Stimulated activated CD4-positive, alpha-beta T cell treated with anti-CD3 and anti-CD28 coated beads, Interleukin-15, amount 100 ng/mL, for 1 hour (primary cell): ENCODE measurements at places on chromosomes 5 and 9.
A peak's percentile ranks its signal among the peaks of the same experiment; 100 is the strongest.

- no peak for DNase-seq
Observed at GRCh38 chr5:18325431-18325830, 691.2 kb downstream of the TAF11L14 start.

GRCh38 chr5:137487600-137487999 is 11.5 kb downstream of the SPOCK1 start:
- DNase-seq = no peak

DNA sequence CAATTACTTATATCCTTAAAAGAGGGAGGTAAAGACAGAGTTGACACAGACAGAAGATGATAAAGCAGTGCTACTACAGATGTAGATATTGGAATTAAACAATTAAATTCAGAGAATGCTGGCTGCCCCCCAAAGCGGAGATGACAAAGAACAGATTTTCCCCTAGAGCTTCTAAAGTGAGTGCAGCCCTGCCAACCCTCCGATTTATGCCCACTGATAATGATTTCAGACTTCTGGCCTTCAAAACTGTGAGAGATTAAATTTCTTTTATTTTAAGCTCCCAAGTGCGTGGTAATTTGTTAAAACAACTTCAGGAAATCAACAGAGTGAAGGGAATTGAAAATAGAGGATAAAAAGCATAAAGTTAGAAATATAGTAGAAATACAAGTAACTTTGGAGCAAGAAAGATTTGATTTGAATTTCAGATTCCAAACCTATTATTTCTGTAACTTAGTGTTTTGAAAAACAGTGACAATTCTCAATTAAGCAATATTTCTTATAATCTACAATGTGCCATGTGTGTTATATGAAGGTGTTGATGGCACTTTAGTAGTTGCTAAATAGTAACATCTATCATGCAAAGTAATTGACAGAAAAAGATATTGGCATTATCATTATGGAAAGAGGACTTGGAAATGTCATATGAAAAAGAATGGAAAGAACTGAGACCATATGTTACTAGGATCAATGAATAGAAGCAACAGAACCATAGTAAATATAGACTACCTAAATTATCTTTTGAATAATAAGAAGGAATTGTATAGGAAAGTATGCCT is 946.4 kb upstream of the PTPRD start:
- no peak for DNase-seq

DNA sequence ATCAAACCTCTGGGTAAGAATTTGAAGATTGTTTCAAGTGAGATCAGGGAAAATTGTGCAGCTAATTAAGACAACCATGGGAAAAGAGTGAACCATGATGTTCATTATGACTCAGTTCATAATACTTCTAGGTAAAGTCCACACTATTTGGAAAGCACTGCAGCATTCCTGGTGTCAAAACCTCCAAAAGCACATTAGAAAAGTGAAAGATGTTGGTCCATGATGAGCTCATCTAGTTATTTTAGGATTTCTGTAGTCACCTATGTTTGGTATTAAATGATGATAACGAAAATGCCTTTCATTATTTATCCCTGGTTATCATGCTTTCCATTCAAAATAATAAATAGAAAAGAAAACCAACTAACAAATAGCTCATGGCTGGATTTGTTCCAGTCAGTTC is 49.1 kb downstream of the PTCD2 start:
- DNase-seq = no peak

DNA sequence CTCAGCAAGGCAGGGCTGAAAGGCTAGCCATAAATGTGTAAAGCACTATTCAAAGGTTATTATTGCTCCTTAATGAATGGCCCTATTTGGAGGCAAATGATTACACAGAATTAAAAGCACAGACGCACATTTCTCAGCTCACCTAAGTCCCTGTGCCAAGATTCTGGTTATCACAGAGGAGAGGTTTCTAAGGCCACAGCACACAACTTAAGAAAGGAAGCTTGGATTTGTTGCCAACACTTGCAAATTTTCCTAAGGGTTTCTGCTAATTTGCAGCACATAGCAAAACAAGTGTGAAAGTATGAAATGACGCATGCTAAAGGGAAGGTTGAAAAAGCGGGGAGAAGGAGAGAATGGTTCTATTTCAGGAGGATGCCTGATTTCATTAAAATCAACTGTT is 834.1 kb upstream of the C9orf72 start:
- no peak for DNase-seq

GRCh38 chr9:27967210-27967609 is 393.9 kb upstream of the C9orf72 start:
- no peak for DNase-seq

DNA sequence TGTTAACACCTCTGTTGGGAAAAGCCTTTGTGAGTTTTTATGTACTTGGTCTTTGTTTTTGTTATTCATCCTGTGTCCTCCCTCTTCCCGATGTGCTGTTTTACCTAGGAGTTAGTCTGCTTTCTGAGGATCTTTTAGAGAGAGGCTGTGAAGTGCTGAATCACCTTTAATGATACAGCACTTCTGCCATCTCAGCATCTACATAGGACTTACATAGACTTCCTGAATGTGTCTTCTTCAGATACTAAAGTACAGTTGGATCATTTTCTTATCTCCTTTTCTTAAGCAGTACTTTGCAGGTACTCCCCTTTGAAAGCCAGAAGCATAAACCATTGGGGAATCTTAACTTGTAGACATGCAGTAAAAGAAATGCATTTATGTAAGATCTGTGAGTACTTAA is 31.5 kb downstream of the OTULIN start:
- no peak for DNase-seq

- no peak for DNase-seq
Observed at GRCh38 chr5:115684513-115685037, 58.7 kb upstream of the TMED7 start.

GRCh38 chr9:125655691-125656410 is 51.2 kb downstream of the MAPKAP1 start:
- no peak for DNase-seq

GRCh38 chr5:78765756-78766411 is 117.3 kb upstream of the LHFPL2 start:
- no peak for DNase-seq

- no peak for DNase-seq
Observed at GRCh38 chr5:150347451-150347850, 10.0 kb upstream of the TCOF1 start.

- no peak for DNase-seq
Observed at GRCh38 chr5:87278590-87279100, 11.0 kb downstream of the RASA1 start.

DNA sequence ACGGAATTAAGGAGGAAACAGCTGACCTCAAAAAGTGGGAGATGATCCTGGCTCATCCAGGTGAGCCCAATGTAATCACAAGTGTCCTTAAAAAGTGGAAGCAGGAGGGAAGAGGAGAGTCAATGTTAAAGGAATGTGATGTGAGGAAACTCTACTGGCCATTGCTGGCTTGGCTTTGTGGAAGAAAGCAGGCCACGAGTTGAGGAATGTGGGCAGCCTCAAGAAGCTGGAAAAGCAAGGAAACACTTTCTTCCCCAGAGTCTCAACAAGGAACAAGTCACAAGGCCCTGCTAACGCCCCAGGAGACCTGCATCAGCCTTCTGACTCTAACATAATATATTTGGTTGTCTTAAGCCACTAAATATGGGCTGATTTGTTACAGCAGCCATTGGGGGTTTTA is 252.8 kb downstream of the PSAT1 start:
- no peak for DNase-seq

- no peak for DNase-seq
Observed at GRCh38 chr5:95283761-95284571, 928 bp downstream of the MCTP1 start.

DNA sequence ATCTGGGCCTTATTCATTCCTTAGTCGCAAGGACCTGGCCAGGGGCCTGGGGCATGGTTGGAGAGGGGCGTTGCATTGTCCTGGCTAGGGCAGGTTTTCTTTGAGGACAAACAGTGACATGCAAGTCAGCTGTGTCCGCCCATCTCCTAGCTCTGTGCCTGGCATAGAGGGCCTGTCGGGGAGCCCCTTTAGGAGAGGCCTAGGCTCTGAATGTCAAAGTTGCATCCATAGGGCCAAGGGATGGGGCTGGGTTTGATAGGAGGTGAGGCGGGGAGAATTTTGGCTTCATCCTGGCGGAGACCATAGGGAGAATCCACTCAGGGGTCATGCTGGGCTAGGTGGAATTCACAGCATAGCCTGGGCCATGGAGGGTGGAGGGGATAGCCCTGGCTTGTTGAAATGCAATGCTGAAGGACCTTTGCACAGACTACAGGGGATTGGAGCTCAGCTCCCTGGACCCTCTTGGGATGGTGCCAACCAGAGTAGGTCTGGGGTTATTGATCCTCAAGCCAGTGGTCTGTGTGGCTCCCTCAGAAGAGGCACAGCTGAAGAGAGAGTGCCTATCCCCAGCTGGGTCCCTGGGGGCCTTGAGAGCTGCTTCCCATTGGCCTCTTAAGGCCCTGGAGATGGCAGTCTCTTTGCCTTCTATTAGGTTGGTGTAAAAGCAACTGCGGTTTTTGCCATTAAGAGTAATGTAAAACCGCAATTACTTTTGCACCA is 104.0 kb downstream of the RGS3 start:
- DNase-seq = no peak

DNA sequence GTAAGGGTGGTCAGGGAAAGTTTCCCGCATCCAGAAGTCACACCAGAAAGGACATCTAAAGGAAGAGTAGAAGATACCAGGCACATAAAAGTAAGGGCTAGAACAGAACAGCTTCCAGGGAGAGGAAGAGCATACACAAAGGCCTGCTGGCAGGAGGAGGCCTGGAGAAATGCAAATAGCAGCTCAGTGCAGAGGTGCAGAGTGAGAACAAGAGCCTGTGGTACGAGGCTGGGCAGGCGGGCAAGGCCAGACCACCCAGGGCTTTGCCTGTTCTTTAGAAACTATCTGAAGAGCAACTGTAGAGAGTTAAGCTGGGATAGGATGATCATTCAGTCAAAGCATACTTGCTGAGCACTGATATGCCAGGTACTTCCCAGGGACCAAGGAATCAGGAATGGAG is 115.3 kb downstream of the DROSHA start:
- no peak for DNase-seq

DNA sequence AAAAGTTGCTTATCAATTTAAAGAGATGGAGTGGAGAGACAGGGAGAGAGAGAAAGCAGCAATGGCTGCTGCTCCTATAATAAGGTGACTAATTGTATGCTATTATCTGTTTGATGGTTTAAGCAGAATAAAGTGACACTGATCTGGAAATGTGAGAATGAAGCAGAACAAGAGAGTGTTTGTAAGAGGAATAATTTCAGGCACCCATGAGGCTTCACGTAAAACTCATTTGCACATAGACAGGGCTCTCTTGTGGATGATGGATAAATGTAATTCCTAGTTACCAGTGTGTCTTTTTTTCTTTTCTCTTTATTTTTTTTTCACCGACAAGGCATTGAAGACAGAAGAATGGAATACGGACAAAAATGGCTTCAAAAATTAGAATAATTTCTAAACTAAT is 228.8 kb upstream of the TYRP1 start:
- DNase-seq = no peak

DNA sequence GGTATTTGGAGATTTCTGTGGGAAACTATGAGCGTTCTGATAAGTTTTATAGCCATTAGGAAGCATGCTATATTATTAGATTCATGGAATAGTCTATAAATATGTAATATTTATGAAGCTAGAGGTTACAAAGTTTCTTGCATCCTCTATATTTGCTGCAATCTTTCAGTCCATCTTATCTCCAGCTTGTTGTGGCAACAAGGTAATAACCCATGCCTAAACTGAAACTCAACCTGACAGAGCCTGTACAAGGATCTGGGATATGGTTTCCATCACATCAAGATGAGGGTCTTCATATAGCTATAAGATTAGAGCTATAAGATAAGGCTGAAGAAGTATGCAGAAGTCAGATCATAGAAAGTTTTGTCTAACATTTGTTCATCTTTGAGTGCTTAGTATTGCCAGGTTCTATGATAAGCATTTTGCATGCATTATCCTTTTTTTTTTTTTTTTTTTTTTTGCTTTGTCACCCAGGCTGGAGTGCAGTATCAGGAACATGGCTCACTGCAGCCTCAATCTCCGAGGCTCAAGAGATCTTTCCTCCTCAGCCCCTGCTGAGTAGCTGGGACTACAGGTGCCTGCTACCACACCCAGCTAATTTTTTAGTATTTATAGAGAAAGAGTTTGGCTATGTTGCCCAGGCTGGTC is 14.8 kb downstream of the BAAT start:
- DNase-seq = no peak

GRCh38 chr5:118611332-118611945 is 376.9 kb downstream of the DTWD2 start:
- no peak for DNase-seq

- DNase-seq = no peak
Observed at GRCh38 chr5:120365656-120366446, 98.2 kb upstream of the PRR16 start.

DNA sequence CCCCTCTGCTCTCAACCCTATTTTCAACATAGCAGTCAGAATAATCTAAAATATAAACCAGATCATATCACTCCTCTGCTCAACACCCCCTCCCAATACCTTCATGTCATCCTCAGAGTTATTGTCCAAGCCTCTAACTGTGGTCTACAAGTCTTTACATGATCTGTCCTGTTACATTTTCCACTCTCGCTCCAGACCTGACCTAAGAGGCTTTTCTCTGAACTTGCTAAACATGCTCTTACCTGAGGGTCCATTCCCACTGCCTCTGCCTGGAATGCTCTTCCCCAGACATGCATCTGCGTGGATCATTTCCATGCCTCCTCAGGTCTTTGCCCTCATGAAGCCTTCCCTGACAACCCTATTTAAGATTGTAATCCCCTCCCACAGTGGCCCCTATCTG is 12.0 kb downstream of the NIPSNAP3B start:
- DNase-seq = no peak

DNA sequence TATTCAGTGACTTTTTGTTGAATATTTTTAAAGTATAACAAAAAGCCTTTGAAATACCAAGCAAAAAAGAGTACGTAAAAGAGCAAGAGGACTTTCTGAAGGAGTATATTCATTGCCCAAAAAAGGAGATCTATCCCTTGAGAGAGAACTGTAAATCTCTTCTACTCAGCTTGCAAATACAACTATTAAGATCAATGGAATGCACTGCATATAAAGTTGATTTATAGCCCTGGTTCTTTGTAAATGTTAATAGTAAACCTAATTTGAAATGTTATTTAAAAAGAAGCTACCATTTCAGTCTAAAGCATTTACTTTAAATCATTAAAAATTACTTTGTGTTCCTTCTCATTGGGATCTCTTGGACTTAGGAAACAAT is 168.1 kb downstream of the PDE4D start:
- no peak for DNase-seq

- DNase-seq = no peak
Observed at GRCh38 chr9:2634153-2634552, 12.6 kb downstream of the VLDLR start.

GRCh38 chr5:80070338-80071056 is 35.3 kb downstream of the THBS4 start:
- DNase-seq = no peak

GRCh38 chr9:129383561-129384490 is 205.8 kb upstream of the IER5L start:
- peak; percentile 47 for DNase-seq

DNA sequence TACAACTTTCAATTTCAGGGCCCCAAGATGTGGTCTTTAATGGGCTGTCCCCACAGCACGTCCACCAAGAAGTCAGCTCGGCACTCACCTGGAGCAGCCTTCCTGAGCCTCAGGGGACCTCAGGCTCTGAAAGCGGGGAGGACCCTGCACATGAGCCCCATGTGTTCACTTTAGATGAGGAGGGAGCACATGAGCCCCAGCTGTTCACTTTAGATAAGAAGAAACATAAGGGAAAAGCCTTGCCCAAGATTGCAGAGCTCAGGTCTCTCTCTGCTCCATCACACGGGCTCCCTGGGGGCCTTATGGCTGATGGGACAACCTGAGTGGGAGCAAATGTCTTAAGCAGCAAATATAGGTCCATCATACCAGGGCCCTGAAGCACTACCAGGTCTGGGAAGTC is 56.4 kb downstream of the NIPSNAP3B start:
- DNase-seq = no peak

- no peak for DNase-seq
Observed at GRCh38 chr5:15606197-15606596, 106.2 kb downstream of the FBXL7 start.
